ENCODE measurements at places on chromosomes 16 and 17.

DNA sequence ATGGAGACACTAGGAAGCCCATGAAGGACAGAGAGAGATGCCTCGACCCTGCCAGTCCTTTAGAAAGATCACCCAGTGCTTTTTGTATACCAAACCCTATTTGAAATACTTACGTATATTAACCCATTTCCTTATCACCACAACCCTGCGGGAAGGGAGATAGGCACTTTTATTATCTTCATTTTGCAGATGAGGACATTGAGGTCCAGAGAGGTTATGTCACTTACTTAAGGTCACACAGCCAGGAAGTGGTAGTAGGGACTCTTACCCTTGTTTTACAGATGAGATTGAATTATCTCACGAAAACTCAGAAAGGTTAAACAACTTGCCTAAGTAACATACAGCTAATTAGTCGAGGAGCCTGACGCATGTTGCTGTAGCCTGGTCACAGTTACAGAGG lies 38.2 kb downstream of the IL4R start:
- DNase-seq, result no peak

DNA sequence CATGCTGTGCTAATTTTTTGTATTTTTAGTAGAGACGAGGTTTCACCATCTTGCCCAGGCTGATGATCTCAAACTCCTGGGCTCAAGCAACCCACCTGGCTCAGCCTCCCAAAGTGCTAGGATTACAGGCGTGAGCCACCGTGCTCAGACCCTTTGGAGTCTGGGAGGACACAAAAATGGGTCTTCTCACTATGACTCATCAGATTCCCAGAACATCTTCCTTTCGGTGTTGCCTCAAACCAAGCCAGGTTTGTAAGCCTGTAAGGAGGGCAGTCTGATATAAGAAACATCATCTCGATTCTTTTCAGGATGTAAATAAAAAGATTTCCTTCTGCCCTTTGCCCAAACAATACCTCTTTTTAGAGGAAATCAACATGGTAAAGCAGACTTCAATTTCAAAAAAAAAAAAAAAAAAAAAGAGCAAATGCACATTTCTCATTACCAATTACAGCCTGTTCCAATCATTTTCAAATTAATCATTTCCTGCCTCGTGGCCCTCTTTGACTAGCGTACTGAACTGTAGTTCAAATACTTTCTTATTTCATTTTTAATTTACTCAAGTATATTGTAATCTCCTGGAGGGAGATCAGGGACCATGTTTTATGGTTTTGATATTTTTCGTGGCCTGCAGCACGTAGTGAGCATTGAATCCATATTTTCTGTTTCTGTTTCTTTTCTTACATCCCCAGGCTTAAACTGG lies 409.6 kb downstream of the GRIN2A start:
- DNase-seq, result no peak

DNA sequence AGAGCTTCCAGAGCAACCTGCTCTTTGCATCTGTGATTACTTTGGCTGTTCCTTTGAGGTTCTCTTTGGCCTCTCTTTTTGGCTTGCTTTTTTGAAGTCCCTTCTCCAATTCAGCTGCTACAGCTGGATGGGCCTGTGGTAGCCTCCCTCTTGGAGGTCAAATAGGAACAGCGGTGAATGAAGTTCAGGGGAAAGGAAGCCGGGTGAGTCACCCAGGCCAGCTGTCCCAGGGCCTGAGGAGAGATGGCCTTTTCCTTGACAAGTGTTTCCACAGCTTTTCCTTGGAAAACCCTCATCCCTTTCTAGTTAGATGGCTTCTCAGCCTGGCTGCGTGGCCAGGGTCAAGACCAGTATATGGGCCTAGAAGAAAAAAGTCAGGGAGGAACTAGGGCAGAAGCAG lies 103.1 kb downstream of the STX8 start:
- no peak for DNase-seq

- DNase-seq, result no peak
Observed at GRCh38 chr17:17321356-17322025, 18.3 kb downstream of the NT5M start.

DNA sequence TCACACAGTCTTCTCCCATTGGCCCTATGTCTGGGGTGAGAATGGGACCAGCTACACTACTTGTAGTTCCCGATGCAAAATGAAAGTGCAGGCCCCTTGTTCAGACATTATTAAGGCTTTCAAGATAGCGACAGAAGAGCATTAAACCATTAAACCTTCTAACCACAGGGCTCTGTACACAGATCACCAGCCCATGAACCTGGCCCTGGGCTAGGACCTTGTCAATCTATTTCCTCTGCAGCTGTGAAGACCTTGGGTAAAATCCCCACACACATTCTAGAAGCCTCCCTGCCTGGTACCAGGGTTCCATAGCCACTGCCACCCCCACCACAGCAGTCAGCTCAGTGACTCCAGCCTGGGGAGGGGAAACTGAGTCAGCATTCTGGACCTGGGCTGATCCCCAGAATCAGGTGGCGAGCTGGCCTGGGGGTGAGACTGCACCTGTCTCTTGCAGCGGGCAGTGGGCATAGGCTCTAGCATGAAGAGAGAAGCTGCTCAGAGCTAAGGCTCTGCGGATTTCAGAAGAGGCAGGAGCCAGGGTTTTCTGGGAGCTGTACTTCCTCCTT lies 119.7 kb upstream of the LHX1 start:
- DNase-seq, result no peak

- DNase-seq, result no peak
Observed at GRCh38 chr17:34763728-34764665, 184.6 kb downstream of the TMEM132E start.

DNA sequence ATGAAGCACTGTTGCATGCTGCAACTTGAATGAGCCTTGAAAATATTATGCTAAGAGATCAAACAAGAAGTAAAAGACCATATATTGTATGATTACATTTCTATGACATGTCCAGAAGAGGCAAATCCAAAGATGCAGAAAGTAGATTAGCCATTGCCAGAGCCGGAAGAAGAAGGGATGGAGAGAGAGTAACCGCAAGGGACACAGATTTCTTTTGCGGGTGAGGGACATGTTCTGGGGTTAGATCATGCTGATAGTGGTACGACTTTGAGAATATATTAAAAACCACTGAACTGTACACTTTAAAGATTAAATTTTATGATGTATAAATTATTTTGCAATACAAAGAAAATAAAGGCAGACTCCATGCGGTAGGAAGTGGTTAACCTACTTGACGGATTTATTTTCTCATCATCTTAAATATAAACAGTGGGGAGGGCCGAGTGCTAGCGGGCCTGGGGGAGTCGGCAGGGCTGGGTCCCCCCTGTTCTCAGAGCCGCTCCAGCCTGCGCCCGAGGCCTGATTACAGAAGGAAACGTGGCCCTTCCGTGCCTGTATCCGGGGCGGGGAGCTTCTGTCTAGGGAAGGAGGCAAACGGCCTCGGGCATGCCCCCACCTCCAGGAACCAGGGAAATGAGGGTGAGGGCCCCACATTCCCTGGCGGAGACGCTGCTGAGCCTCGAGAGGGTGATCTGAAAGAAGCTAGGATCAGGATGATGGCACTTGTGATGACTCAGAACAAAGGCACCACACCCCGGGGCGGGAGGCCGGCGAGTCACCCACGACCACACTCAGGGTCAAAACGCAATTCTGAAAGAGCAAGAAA lies 48.0 kb downstream of the SHCBP1 start:
- no peak for DNase-seq

DNA sequence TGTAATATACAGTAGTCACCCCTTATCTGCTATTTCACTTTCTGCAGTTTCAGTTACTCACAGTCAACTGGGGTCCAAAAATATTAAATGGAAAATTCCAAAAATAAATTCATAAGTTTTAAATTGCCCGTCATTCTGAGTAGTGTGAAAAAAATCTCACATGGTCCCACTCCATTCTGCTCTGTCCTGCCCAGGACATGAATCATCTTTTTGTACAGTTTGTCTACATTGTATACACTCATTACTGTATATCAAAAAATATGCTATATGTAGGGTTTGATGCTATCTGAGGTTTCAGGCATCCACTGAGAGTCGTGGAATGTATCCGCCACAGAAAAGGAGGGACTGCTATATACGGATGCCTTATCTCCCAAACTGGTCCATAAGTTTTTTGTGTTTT lies 16.0 kb upstream of the APPBP2 start:
- DNase-seq, result no peak

DNA sequence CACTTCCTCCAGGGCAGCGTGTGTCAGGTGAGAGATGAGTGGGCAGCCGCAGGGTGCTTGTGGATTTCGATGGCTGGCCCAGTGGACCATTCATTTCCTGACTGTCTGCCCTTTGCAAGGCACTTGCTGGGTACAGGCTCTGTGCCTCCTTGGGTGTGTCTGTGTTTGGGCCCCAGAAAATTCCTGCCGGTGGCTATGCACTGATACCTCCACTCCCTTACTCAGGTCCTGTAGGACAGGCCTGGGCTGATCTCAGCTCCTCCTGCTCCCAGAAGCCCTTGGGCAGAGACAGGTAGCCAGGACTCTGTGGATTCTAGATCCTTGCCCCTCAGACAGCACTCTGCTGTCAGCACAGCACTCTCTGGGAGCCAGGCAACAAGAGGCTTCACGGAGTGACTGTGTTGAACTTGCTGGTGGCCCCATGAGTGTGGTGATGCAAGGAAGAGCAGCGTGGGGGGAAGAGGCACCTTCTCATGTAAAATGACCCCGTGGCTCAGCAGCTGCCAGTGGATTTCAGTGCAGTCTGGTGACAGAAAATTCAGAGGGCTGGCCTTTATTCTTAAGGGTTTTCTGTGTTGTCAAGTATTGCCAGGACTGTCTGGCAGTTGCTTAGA lies 29.0 kb downstream of the PGS1 start:
- no peak for DNase-seq
